Neural crest cell (in vitro differentiated cells): ENCODE measurements at places on chromosomes 2 and 18. TPM values are rescaled to one million over a fixed set of nuclear protein-coding genes. Genes with fewer than 3 reads are reported as not detected.

GRCh38 chr2:15749460-15750432, 158.1 kb downstream of the DDX1 start:
- peak overlapping the region; percentile 64 for H3K27ac ChIP-seq
- H3K27me3 ChIP-seq: no peaks in the 10 kb centered on the region
- peaks cover 53% of the 10 kb centered on the region for H3K4me1 ChIP-seq
- DNase-seq: no peak

DNA sequence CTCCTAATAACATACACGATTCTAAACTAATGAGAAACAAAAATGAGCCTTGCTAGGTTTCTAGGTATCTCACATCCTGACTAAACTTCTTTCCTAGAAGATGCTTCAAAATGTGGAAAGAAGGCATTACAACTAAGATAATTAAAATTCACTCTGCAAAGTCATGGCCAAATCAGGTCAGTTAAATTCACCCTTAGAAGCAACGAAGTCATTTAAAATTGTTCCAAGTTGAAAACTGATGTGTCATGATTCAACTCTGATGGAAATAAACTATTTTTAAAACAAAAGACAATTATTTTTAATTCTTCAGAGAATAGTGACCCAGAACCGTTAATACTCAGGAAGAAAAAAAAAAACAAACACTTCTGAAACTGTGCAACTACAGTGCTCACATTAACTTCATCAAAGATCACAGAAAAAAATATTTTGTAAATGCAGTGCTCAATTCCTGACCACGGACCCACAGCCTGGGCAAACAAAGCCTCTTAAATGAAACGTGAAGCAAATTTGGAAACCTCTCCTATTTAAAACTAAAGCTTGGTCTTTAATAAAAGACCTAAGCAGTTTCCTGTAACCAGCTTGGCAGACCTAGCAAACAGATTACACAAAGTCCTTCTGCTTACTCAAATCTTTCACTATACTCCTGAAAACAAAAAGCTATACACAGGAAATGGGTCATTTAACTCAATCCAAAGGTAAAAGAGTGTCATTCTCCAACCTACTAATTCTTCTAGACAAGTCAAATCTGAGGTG, 39.0 kb downstream of the CHN1 start:
- peak overlapping the region; percentile 92 for H3K27ac ChIP-seq
- no peak overlapping the region for H3K4me3 ChIP-seq
- peaks cover 62% of the 10 kb centered on the region for H3K4me1 ChIP-seq
- no peaks in the 10 kb centered on the region for H3K27me3 ChIP-seq
- H3K36me3 ChIP-seq: no peaks in the 10 kb centered on the region

Gene FZD7
- 89.1 and 91.0 TPM in 2 replicates for total RNA-seq

DNA sequence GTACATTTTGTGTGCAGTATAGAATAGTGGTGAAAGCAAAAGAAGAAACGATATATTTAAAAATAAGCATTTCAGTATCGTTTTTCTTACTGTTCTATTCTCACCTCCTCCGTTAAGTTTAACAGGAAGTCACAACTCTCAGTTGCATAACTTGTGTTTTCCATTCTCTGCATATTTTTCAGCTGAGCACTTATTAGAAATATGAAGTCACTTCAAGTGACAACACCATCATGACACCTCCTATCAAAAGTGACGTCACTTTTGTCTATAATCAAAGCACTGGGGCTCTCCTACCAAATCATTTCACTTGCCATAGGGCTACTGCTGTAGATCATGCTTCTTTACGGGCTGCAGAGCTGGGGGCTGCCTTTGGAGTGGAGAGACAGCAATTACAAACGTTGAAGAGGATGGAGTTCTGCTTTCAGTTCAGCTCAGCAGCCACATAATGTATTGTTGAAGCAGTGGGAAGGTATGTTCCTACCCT, 36.3 kb downstream of the STAT4 start:
- H3K4me1 ChIP-seq: no peaks in the 10 kb centered on the region
- no peak overlapping the region for H3K27ac ChIP-seq
- no peak overlapping the region for H3K4me3 ChIP-seq
- DNase-seq: no peak

Gene GLI2
- total RNA-seq: 48.8 and 49.1 TPM in 2 replicates

Gene FASTKD2
- total RNA-seq: 26.3 and 27.5 TPM in 2 replicates

DNA sequence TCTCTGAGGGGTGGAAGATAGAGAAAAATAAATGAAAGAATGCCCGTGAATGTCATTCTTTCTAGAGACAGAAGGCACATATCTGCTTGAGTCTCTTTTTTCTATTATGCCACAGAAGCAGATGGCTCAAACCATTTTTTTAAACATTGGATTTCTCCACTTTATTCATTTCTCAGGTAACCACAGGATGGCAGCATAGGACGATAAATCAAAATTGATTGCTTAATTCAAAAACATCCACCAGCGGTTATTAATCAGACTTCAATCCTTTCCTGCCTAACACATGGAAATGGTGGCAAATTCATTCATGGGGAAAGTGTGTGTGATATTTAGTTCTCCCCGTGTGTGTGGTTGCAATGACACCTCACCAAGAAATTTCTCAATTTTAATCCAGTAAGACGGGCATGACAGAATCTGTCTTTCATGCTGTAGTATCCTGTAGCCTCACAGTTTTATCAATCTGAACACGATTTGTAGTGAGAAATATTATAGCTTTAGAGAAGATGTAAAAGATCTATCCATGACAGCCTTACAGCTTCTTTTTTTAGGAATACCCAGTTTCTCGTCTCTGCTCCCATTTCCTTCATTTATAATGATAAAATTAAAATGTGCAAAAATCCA, 72.2 kb downstream of the DSC3 start:
- H3K27ac ChIP-seq: no peak overlapping the region
- no peak overlapping the region for H3K4me3 ChIP-seq

DNA sequence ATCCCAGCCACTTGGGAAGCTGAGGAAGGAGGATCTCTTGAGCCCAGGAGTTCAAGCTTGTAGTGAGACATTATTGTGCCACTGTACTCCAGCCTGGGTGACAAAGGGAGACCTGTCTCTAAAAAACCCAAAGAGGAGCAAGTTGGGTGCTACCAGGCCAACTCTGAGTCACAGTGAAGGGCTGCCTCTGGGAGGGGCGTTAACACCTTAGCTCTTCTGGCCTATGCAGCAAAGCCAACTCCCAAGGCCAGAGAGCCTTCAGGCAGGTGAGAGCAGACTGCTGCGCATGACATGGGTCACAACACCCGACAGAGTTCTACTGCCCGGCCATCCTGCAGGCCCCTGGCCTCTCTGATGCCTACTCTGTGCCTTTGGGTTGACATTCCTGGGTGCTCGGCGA, 32.6 kb upstream of the ATG16L1 start:
- H3K36me3 ChIP-seq: no peaks in the 10 kb centered on the region
- no peak overlapping the region for H3K4me3 ChIP-seq
- H3K27me3 ChIP-seq: peaks cover 2% of the 10 kb centered on the region
- DNase-seq: no peak
- no peaks in the 10 kb centered on the region for H3K4me1 ChIP-seq

GRCh38 chr2:28274911-28275685, 117.6 kb upstream of the FOSL2 start:
- no peaks in the 10 kb centered on the region for H3K36me3 ChIP-seq
- no peak overlapping the region for H3K4me3 ChIP-seq
- DNase-seq: no peak

GRCh38 chr2:47186351-47186750, 31.2 kb upstream of the STPG4 start:
- no peak overlapping the region for H3K27ac ChIP-seq
- no peaks in the 10 kb centered on the region for H3K36me3 ChIP-seq
- H3K4me3 ChIP-seq: no peak overlapping the region
- H3K27me3 ChIP-seq: no peaks in the 10 kb centered on the region
- peaks cover 34% of the 10 kb centered on the region for H3K4me1 ChIP-seq

GRCh38 chr2:100909534-100910081, 89.7 kb downstream of the NPAS2 start:
- H3K4me1 ChIP-seq: peaks cover 8% of the 10 kb centered on the region
- no peak overlapping the region for H3K4me3 ChIP-seq
- H3K27me3 ChIP-seq: no peaks in the 10 kb centered on the region
- no peak for DNase-seq
- no peaks in the 10 kb centered on the region for H3K36me3 ChIP-seq

DNA sequence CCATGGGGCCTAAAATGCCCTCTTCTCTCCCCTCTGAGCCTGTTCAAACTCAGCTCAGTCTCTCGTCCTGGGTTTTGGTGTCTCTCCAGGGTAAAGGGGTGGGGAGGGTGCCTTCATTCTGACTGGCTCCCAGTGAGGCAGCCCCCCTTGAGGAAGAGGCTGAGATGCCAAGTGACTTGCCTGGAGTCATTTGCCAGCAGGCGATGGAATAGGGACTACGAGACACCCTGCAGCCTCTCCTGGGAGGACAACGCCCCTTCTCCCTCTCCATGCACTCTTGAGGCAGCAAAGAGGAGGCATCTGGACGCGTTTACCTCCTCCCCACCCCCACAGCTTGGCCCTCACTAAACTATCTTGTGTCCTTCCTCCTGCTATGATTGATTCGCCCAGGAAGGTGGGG, 760 bp upstream of the STON1 start:
- no peak overlapping the region for H3K27ac ChIP-seq
- H3K36me3 ChIP-seq: no peaks in the 10 kb centered on the region
- no peaks in the 10 kb centered on the region for H3K27me3 ChIP-seq
- DNase-seq: no peak

GRCh38 chr2:100262046-100262445, 60.3 kb downstream of the LONRF2 start:
- H3K4me1 ChIP-seq: no peaks in the 10 kb centered on the region
- DNase-seq: no peak
- H3K36me3 ChIP-seq: no peaks in the 10 kb centered on the region
- no peaks in the 10 kb centered on the region for H3K27me3 ChIP-seq

DNA sequence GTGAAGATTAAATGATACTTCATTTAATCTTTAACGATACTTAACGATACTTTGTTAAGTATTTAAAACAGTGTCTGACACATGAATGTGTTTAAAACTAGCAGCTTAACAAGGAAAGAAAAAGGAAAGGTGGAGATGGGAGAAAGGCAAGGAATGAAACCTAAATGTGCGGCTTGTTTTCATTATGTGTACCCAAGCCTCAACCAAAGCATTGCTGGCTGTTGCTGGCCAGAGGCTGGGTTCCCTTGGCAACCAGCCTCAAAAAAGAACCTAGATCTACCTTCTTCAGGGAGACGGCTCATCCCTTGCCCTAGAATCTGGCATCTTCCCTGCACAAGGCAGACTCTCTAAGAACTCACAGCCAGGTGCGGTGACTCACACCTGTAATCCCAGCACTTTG, 13.8 kb upstream of the PCBP1 start:
- H3K36me3 ChIP-seq: peaks cover 11% of the 10 kb centered on the region
- DNase-seq: no peak
- peaks cover 16% of the 10 kb centered on the region for H3K4me1 ChIP-seq
- peak overlapping the region; percentile 92 for H3K27ac ChIP-seq
- H3K4me3 ChIP-seq: no peak overlapping the region

DNA sequence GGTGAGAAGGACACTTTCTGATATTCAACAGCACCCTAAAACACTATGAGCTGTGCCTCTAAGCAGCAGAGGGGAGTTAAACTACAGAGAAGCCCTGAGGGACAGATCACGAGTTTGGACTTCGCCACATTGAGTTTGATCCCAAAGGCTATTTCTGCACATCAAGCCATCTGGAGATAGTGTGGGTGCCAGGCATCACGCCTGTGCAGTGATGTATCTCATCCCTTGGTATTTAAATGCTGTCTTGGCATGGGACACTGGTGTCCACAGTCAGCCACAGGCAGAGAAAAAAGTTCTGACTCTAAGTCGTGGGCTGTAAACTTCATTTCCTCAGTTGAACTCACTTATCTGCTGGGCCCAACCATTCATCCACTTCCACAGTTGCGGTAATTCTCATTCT, 742.3 kb upstream of the CELF4 start:
- no peak for DNase-seq
- no peaks in the 10 kb centered on the region for H3K4me1 ChIP-seq
- no peak overlapping the region for H3K4me3 ChIP-seq
- H3K27ac ChIP-seq: peak overlapping the region; percentile 43

DNA sequence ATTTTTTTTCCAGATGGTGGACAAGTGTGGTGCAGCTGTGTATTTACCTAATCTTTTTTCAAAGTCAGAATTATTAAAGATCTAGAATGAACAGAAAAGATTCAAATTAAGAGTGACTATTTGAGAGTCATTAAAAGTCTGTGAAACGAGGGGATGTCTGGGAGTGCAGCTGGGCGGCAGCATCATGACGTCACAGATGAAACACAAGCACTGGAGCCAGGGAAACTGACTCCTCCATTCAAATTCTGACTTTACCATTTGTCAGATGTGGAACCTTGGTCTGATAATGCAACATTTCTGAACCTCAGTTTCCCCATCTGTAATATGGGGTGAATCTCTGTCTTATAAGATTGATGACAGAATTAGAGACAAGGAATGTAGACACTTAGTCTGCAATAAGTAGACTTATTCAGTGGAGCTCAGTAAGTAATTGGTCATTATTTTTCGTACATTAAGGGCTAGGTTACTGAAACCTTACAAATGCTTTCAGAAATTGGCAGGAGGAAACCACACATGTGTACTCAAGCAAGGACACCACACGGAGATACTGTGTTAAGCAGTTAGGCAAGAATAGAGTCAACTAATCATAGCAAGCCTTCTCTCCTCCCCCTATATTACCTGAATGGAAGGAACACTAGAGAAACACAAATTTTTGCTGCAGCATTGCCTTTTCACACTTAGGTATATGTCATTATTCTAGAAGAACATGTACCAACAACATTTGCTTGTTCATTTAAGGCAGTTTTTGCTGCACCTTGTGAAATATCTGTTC, 27.8 kb upstream of the CXXC1 start:
- no peak overlapping the region for H3K4me3 ChIP-seq
- H3K27me3 ChIP-seq: peaks cover 53% of the 10 kb centered on the region
- H3K27ac ChIP-seq: no peak overlapping the region
- no peaks in the 10 kb centered on the region for H3K4me1 ChIP-seq
- no peak for DNase-seq

DNA sequence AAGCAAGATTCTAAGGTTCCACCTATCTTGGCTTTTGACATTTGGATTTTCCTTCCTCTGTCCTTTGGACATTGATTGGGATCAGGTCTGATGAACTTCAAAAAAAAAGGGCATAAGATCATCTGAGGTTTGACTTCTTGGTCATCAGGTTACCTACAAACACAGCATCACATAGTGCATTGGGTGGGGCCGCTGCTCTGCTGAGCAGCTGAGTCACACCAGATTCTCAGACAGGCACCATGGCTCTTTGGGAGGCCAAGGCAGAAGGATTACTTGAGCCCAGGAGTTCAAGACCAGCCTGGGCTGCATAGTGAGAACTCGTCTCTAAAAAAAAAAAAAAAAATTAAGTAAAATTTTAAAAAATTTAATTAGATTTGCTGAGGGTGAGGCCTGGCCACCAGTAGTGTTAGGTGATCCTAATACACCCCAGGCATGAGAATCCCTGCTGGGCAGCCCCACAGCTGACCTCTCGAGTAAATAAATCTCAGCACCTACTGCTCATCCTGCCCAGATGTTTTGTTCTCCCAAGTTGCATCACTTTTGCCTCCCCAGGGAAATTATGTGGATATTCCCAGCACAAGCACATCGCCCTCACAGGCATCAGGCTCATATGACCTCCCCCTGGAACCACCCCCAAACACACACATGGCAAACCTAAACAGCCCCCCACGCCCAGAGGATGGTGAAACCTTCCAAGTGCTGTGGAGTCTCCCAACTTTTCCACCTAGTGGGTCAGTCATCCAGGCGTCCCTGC, 5.3 kb downstream of the MLPH start:
- H3K4me1 ChIP-seq: peaks cover 5% of the 10 kb centered on the region
- H3K27me3 ChIP-seq: peaks cover 48% of the 10 kb centered on the region
- no peak overlapping the region for H3K27ac ChIP-seq
- DNase-seq: no peak
- peaks cover 11% of the 10 kb centered on the region for H3K36me3 ChIP-seq

- no peaks in the 10 kb centered on the region for H3K27me3 ChIP-seq
- H3K4me1 ChIP-seq: peaks cover 25% of the 10 kb centered on the region
- H3K36me3 ChIP-seq: no peaks in the 10 kb centered on the region
These were observed 2.5 kb upstream of the RAB17 start for GRCh38 chr2:237593036-237593435.
